ENCODE measurements at places on chromosomes 13 and 19.

DNA sequence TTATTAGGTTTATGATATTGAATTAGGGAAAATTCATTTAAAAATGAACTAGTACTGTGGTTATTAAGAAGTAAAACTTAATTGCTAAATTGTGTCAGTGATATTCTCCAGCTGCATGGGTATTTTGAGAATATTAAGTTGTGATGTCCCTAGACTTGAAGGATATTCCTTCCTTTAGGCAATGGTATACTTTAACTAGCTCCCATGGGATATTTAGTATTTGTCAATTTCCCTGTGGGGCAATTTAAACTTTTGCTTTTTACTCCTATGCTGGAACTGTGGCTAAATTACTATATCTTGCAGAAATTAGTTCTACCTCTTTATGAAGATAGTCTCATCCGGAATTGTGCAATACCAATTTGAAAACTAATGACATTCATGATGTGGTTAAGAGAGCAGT lies 151.6 kb upstream of the CSNK1A1L start:
- no peak overlapping the region for H3K27ac ChIP-seq
- no peak overlapping the region for H3K4me3 ChIP-seq
- H3K4me1 ChIP-seq = no peaks in the 10 kb centered on the region
- no peak for DNase-seq
- no peaks in the 10 kb centered on the region for H3K36me3 ChIP-seq
- no peaks in the 10 kb centered on the region for H3K27me3 ChIP-seq

GRCh38 chr13:22496803-22497508 lies 683.8 kb upstream of the SGCG start:
- H3K27ac ChIP-seq = no peak overlapping the region
- no peak overlapping the region for H3K4me3 ChIP-seq
- no peaks in the 10 kb centered on the region for H3K27me3 ChIP-seq
- no peak for DNase-seq
- no peaks in the 10 kb centered on the region for H3K4me1 ChIP-seq

DNA sequence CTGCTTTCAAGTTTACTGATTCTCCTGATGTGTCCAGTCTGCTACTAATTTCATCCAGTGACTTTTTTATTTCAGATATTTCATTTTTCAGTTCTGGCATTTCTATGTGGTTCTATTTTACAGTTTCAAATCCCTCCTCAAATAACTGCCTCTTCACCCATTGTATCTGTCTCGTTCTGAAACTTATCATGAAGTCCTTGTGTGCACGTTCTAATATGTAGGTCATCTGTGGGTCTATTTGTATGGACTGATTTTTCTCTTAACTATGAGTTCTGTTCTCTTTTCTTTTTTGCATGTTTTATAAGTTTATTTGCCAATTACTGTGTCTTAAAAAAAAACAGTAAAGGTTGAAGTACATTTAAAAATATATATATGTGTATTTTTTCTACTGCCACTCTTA lies 43.3 kb downstream of the KCNC3 start:
- H3K4me3 ChIP-seq = no peak overlapping the region
- no peaks in the 10 kb centered on the region for H3K36me3 ChIP-seq
- DNase-seq = no peak
- no peaks in the 10 kb centered on the region for H3K27me3 ChIP-seq

DNA sequence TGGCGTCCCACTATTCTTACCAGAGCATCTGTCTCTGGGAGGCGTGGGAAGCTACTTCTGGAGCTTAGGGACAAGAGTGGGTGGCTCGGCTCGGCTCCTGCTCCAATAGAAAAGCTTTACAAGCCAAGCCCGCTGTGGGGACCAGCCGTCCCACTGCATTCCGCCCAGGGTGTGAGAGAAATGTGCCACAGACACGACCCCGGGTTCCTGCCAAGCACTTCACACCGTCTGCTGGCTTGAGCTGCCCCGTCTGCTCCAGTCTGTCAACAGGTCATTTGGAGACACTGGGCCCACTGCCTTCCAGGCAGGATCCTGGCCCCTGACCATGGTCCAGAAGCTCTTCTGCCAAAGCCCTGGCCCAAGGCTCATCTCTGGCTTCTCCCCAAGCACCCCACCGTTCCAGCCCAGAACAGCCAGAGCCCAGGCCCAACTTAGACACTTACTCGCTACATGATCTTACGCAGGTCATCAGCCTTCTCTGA lies 6.5 kb upstream of the FKRP start:
- no peak for DNase-seq
- no peak overlapping the region for H3K27ac ChIP-seq
- H3K4me3 ChIP-seq = no peak overlapping the region
- H3K4me1 ChIP-seq = peaks cover 5% of the 10 kb centered on the region
- no peaks in the 10 kb centered on the region for H3K27me3 ChIP-seq

- no peak overlapping the region for H3K4me3 ChIP-seq
- no peaks in the 10 kb centered on the region for H3K36me3 ChIP-seq
- DNase-seq = no peak
- H3K27me3 ChIP-seq = no peaks in the 10 kb centered on the region
Observed at GRCh38 chr13:90246687-90247345, 1100.7 kb upstream of the MIR17HG start.

- H3K36me3 ChIP-seq = no peaks in the 10 kb centered on the region
- DNase-seq = no peak
- H3K27ac ChIP-seq = no peak overlapping the region
- no peaks in the 10 kb centered on the region for H3K27me3 ChIP-seq
- no peak overlapping the region for H3K4me3 ChIP-seq
Observed at GRCh38 chr13:27139565-27139964, 32.0 kb downstream of the USP12 start.

DNA sequence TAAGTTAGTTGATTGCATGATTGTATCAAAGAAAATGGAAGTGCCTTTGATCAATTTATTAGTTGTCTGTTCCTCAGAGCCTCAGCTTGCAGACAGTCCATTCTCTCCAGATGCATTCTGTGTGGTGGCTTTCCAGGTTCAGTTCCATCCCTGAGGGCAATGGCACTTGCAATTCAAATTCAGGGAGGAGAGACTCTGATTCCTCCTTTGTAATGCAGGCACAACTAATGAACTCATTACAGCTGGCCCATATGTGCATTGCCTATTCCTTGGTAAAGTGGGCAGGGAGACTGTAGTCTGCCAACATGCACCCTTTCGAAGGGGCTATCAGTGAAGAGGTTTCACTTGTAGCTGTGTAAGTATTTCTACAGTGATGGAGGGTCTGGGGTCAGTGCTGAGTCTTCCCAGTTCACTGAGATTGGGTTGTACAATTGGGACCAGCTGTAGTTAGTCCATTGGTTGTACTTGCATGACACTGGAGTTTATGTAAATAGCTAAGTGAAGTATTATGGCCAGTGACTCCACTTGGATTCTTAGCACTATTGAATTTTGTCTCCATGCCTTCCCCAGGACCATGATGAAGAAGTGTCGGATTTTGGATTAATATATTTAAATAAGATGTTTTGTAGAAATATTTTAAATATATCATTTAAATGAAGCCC lies 401.7 kb downstream of the GPC6 start:
- no peak overlapping the region for H3K4me3 ChIP-seq
- H3K4me1 ChIP-seq = no peaks in the 10 kb centered on the region
- no peaks in the 10 kb centered on the region for H3K27me3 ChIP-seq
- no peak overlapping the region for H3K27ac ChIP-seq

DNA sequence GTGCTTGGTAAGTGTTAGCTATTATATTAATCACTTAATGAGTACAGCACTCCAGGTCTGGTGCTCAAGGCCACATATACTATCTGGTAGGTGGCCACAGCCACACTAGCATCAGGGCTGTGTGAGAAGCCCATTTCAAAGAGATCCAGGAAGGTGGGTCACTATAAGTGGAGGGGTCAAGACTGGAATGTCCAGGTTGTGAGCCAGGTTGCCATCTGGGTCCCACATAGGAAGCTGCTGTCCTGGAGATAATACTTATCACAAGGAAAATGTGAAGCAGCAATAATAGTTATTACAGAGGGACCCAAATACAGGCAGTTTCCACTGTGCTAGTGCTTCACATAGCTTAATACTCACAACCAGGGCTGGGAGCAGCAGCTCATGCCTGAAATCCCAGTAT lies 13.1 kb downstream of the C19orf47 start:
- H3K36me3 ChIP-seq = peaks cover 19% of the 10 kb centered on the region
- no peaks in the 10 kb centered on the region for H3K27me3 ChIP-seq
- H3K4me3 ChIP-seq = no peak overlapping the region
- DNase-seq = no peak

GRCh38 chr19:1929021-1929742 lies 11.8 kb upstream of the CSNK1G2 start:
- H3K27me3 ChIP-seq = no peaks in the 10 kb centered on the region
- no peak overlapping the region for H3K27ac ChIP-seq
- no peaks in the 10 kb centered on the region for H3K4me1 ChIP-seq
- H3K4me3 ChIP-seq = peak overlapping the region; percentile 44
- DNase-seq = peak; percentile 22

DNA sequence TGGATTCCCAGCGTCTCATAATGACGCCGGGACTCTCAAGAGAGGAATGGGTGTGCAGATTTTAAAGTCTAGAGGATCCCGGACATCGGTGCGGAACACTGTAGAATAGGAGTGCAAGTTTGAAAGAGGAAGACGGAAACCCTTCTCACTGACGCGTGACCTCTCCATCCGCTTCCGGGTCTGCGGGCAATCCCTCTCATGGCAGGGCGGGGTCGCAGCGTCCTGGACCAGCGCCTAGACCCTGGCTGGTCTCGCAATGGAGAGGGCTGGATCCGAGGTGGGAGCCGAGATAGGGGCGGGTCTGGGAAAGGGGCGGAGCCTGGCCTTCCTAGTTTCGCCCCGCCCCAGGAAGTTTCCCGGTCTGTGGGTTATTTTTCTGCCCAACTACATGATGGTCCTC lies 4.6 kb upstream of the ZNF845 start:
- no peak overlapping the region for H3K27ac ChIP-seq

DNA sequence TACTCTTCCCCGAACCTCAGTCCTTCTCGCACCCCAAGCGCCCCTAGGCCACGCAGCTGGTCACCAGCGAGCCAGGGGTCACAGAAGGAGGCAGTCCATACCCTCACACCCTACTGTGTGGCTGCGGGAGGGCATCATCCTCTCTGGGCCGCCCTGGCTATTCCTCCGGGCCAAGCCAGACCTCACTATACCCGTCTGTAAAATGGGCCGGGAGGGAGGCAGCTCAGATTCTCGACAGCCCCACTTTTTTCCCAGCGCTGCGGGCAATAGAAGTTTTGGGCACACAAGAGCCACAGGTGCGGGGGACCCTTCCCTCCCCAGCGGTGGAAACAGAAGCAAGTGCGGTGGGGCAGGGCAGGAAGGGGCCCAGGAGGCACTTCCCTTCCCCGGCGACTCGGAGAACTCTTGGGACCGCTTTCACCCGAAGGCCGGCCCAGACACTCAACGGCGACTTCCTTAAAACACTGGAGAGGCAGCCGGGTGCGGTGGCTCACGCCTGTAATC lies 5.6 kb upstream of the ARRDC2 start:
- no peaks in the 10 kb centered on the region for H3K36me3 ChIP-seq
- no peak for DNase-seq
- H3K4me3 ChIP-seq = no peak overlapping the region
- H3K4me1 ChIP-seq = peaks cover 11% of the 10 kb centered on the region
- H3K27ac ChIP-seq = no peak overlapping the region

DNA sequence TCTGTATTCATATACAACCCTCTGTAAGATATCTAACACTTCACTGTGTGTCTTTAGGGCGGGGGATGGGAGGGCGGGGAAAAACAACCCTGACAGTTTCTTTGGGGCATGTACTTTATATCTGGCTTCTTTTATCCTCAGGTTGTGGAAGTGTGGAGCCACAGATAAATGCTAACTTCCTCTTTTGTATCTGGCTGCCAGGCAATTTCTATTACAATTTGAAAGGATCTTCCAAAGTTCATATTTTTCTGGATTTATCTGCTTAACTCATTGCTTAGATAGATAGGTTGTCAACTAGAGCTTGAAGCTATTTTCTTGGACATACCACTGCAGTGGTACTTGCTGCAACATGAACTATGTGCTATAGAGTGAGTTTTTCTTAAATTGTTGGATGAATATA lies 393.0 kb downstream of the LMO7 start:
- DNase-seq = no peak
- no peaks in the 10 kb centered on the region for H3K4me1 ChIP-seq
- no peaks in the 10 kb centered on the region for H3K36me3 ChIP-seq
- H3K27ac ChIP-seq = no peak overlapping the region
- no peaks in the 10 kb centered on the region for H3K27me3 ChIP-seq
- H3K4me3 ChIP-seq = no peak overlapping the region

DNA sequence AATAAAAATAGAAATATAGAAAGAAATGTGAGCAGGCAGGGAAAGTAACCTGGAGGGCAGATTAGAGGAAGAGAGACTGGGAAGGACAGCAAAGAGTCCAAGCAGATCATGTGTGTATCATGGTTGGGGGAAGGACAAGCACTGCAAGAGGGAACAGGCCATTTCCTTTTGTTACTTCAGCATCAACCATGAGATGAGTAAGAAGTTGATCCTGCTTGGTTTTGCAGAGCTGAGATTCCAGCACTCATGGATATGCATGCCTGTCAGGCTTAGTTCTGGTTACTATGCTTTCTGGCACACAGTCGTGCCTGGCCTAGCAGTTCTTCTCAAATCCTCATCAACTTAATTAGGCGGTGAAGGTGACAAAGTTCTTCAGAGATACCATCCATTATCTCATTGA lies 18.1 kb downstream of the NALCN start:
- no peaks in the 10 kb centered on the region for H3K36me3 ChIP-seq
- H3K27me3 ChIP-seq = no peaks in the 10 kb centered on the region
- H3K4me3 ChIP-seq = peak overlapping the region; percentile 1
- H3K4me1 ChIP-seq = peaks cover 25% of the 10 kb centered on the region

Data from astrocyte (in vitro differentiated cells and primary cell).